Uterus (tissue), 4 donors: ENCODE measurements at places on chromosomes 7 and 10. TPM values are rescaled to one million over a fixed set of nuclear protein-coding genes. Genes with fewer than 3 reads are reported as not detected.

Gene GSTO2
- total RNA-seq, result 5.6 TPM

GRCh38 chr7:66845379-66846095 lies 75.5 kb upstream of the TMEM248 start:
- no peak for DNase-seq

GRCh38 chr7:132066761-132067171 lies 509.5 kb downstream of the PLXNA4 start:
- DNase-seq, result peak; percentile 38

DNA sequence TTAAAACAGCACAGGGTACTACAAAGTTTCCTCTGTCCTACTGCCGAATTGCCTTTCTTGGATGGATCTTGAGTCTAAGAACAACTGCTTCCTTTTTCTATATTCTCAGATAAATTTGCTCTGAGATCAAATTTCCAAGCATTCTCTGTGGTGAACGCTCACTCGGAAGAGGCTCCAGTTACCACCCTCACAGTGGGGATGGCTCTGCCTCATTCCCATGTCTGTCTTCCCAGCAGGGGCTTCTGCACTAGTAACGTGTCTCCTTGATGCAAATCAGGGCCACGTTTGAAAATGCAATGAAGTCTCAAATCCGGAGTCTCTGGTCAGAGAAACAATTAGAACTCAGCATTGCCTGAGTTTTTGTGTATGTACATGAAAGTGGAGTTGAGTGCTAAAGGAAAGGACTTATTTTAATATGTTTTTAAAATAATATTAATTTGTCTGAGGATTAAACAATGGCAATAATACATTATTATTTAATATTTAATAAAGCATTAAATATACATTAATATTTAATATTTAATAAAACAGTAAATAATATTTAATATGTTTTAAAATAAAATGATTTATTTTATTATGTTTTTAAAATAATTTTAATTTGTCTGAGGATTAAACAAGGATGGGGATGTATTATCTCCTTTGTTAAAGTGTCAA lies 61.8 kb downstream of the INHBA start:
- DNase-seq, result no peak

- DNase-seq, result no peak
These were observed 68.6 kb upstream of the CACNB2 start for GRCh38 chr10:18071591-18071990.
